ENCODE measurements at places on chromosomes 2 and 18.
A peak's percentile ranks its signal among the peaks of the same experiment; 100 is the strongest.

DNA sequence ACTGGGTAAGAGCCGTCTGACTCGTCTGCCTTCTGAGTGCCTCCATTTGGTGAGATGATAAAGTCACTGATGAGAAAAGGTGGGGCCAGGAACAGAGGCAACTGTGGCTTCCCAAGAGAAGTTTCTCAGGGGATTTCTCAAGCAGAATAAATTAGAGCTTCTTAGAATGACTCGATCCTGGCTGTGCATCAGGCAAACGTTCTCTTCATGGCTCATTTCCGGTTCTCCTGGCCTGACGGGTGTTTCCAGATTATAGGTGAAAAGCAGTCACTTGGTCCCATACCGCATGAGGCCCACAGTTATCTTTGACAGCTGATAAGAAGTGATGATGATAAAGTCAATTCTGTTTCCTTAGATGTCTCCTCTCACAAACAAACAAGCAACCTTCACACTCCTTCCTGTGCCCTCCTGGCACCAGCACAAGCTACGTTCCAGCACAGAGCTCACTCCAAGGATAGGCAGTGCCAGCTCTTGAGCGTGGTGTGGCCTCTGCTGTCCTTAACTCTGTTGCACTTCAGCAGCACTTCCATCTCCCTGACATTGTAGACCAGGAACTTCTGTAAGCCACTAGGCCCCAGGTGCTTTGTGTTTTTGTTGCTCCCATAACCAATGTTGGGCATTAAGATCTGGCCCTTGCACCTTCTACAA lies 37.8 kb upstream of the KCNF1 start:
- no peak for DNase-seq

DNA sequence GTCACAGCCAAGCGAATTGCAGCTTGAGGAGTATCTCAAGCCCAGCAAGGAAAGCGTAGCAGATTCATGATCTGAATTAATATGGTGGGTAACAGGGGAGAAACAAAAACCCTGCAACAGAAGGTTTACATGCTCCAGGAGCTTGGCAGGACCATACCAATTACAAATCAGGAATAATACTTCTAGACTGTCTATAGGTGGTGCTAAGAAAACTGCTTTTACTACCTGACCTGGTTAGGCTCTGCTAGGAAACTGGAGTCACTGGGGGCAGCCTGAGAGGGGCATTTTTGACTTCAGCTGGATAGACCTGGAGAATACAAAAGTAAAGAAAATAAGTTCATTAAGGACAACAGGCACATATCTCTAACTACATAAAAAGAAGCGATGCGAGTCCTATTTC lies 24.6 kb upstream of the SPOPL start:
- DNase-seq = no peak

- DNase-seq = no peak
Measured at GRCh38 chr2:10414591-10414990, 33.5 kb downstream of the ODC1 start.

DNA sequence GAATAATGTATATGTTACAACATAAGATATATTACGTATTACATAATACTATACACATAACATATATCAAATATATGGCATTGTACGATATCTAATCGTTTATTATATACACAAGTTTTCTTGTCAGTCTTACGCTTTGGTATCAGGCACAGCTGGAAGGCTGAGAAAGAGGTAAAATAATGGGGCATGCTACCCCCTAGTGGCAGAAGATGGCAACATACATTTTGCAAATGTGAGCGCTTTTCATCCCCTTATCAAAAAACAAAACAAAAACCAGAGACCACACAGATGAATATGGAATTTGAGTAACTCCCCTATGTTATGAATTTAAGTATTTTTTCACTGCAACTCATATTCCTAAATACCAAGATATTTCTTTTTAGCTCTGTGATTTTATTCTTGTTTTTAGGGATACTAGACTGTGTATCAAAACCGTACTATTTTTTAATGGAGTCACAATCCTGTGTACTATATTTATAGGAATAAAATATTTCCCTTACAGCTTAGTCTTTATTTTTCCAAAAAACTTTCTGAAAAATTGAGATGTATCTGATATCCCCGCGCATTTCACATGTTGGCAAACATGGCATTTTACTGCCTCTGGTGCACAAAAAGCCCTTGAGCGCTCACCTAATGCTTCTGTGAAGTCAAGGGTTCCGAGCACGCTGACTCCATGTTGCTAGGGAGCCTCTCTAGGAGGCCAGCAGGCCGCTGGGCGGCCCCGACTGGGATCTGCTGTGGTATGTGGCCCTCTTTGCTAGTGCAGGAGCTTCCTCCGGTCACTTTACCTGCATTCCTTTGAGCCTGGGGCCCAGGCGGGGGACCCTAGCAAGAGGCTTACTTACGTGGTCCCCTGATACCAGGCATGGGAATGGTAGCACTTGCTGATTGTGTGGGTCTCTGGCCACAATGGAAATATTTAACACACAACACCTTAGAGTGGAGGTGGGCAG lies 62.5 kb downstream of the SLC4A3 start:
- peak; percentile 3 for DNase-seq

DNA sequence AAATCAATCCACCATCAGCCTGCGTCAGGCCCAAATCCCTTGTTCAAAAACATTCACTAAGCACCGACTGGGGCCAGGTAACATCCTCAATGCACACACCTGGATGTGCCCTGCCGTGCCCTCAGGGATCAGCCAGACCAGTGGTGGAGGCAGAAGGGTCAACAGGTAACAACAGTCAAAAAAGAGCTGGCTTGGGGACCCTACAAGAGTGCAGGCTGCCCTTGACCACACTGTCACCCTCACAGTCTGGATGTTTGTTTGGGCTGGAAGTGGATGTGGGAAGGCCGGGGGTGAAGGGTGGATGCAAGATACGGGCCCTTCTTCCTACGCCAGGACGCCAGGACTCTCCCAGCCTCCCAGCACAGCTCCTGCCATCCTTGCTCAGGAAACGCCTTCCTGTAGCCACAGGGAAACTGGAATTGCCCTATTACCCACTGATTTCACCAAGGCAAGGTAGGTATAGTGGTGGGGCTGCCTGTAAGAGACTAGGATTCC lies 2.7 kb downstream of the BIN1 start:
- no peak for DNase-seq
